ENCODE measurements at places on chromosomes 16 and 17. TPM values are rescaled to one million over a fixed set of nuclear protein-coding genes. Genes with fewer than 3 reads are reported as not detected.

PRSS27 gene
- total RNA-seq: 3.1 TPM

ABI3 gene
- total RNA-seq: 15.2 TPM

NOMO2 gene
- total RNA-seq: 101 TPM

CDYL2 gene
- total RNA-seq: 34.3 TPM

ZP2 gene
- not detected for total RNA-seq

TRAF4 gene
- total RNA-seq: 186 TPM

Measured in ureter (tissue), 1 donor.